ENCODE measurements at places on chromosomes 6 and 20.

GRCh38 chr6:41326092-41326491 is 9.3 kb upstream of the NCR2 start:
- DNase-seq, result no peak

DNA sequence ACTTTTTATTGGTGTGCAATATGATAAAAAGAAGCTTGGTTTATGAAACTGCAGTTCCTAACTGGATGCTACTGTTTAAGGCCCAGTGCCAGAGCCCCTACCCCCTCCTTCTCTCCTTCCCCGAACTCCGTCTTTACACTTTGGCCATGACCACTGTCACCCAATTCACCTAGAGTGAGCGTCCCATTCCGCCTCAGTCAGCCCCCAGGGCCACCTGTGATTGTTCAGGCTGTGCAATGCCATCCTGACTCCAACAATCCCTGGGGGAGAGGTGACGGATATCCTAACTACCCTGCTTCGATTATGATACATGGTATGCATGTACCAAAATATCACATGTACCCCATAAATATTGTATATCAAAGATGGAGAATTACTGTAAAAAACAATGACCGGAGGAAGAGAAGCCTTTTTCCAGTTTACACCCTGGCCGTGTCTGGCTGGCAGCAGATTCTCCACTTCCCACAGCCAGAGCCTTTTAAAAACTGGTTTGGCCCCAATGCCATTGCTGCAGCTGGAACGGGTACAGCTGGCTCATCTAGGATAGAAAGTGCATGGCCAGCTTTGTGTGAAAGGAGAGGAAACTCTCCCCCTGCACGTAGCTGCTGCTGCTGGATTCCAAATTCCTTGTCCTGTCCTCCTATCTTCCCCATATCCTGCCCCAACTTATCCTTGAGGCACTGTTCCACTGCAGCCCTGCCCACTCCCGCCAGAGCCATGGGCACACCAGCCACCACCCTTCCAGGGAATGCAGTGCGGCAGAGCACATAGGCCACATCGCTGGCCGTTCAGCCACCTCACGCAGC is 99.7 kb downstream of the JPH2 start:
- DNase-seq, result no peak

DNA sequence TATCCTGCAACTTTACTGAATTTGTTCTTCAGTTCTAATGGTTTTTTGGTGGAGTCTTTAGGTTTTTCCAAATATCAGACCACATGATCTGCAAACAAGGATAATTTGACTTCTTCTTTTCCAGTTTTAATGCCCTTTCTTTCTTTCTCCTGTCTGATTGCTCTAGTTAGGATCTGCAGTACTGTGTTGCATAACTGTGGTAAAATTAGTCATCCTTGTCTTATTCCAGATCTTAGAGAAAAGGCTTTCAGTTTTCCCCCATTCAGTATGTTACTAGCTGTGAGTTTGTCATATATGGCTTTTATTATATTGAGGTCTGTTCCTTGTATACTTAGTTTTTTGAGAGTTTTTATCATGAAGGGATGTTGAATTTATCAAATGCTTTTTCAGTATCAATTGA is 4.3 kb downstream of the MICA start:
- DNase-seq, result no peak

DNA sequence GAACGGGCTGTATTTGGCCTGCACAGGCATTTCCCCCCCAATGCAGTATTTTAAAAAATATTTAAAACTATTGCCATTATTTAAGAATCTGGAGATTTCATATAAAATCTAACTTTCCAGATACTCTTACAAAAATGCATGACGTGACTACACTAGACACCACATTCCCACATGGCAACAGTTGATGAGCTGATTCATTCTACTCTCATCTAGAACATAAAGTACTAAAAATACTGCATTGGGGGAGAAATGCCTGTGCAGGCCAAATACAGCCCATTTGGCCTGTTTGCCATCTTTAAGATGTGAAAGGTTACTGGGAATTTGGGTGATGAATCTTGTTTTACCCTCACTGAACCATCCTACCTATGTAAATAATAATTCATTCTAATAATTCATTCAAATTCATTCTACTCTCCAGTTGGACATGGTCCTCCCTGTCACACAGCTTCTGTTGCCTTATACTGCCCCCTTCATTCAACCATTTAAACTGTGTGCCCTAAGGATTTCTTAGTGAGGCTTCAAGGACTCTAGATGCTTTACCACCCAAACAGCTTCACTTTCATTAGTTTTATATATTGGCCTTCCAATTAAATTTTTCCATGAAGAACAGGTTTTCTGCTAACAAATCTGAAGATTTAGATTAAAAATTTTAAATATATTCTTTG is 6.9 kb upstream of the ZSCAN16 start:
- DNase-seq, result no peak

DNA sequence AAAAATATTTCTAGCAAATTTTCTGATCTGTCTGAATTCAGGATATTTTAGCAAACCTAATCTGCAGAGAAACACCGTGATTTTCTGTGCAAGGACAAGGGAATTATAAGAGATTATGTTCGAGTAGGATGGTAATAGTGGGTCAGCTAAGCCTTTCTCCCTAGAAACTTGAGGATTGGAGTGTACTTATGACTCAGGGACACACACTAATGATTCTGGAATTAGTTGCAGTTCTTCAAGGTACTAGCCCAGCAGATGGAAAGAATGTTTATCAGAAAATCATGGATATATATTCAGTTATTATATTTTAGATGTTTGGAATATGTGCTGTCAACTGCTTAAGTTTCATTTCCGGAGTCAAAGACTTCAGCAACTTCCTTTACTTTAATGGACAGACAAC is 177.1 kb upstream of the MAP3K7 start:
- no peak for DNase-seq

DNA sequence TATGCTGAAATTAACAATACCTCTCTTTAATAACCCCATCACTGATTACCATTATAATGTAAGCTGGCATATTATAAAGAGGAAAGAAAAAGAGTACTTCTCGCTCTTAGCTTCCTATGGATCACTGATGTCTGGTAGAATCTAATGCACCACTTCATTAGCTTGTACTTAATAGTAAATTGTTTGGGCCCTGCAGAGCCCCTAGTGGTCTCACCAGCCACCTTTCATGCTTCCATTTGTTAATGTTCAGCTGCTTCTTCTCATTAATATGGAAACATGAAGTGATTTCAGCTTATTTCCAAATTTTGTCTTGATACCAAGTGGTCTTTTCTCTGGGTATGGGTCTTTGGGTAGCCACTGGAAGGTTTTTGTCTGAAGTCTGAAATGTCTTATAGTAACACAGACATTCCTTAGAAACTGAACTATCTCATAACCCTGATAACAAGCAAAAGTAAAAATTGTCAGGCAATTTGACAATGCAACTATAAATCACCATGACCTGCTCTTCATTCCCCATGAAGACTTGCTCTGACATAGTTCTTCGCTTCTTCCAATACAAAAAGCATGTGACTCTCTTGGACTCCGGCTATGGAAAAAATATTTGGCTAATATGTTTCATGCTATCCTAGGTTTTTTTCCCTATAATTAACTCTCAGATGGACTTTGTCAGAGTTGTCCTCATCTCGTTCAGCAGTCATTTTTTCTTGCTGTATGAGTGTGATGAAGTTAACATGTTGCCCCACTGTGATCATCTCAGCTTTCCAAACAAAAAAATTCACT is 395.8 kb upstream of the MARCKS start:
- DNase-seq, result no peak
